ENCODE measurements at places on chromosomes 2 and 18.

GRCh38 chr2:224069172-224069571, 30.1 kb upstream of the SERPINE2 start:
- DNase-seq, result no peak

DNA sequence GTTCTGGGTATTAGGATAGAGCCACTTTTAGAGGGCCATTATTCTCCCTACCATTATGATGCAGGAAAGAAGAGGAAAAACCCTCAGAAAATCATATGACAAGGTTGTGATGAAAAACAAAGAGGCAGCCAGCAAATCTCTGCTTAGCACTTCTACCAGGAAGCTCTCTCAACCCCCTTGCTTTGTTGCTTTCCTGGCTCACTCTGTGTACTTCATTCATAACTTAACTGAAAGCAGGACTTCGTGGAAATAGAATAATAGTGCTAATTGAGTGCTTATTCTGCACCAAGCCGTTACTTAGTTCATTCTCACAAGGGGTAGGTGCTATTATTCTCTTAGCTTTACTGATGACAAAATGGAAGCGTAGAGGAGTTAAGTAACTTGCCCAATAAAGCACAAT, 354.1 kb downstream of the HRH4 start:
- DNase-seq, result no peak

DNA sequence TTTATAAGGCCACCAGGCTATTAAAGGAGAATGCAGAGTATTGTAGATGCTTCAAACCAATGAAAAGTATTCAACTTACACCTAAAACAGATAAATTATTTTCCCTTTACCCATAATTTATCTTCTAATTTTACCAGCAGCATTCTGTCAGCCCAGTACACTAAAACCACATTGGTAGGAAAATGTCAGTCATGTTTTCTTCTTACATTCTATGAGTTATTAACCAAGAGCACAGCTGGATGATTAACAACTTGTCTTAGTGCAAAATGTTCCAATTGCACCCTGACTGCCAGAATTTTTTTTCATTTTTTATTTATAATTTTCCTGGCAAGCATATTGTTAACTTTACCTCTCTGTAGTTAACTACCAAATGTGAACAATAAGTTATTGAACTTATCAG, 79.0 kb upstream of the WDR75 start:
- DNase-seq, result no peak

DNA sequence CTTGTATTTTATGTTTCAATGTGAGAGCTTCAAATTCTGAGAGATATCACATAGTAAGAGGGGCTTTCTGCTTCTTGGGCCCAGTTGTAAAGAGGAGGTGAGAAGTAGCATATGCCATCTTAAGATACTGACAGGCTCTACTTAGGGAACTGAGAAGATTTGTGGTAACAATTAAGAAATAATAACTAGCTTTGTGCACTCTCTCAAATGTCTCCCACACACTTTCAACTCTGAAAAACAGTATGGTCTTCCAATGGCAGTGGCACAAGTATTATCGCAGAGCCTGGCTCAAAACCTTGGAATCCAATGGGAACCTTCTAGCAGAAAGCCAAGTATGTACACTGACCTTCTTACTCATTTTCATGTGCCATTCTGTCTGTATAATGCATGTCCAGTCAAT, 80.3 kb upstream of the FAM237A start:
- no peak for DNase-seq

- DNase-seq, result no peak
These were observed 96.6 kb upstream of the CTDP1 start for GRCh38 chr18:79582978-79583377.

DNA sequence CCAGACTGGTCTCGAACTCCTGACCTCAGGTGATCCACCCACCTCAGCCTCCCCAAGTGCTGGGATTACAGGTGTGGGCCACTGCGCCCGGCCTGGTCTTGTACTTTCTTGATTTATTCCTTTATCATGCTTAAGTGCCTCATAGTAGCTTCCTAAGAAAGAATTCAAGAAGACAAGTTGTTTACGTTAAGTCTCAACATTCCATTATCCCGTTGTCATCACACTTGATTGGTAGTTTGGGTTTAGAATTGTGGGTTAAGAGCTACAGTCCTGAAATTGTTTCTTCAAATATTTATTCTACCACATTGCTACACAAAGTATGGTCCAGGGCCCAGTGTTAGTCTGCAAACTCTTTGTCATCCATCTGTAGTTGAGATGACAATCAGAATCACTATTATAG, 194.0 kb downstream of the VWC2L start:
- DNase-seq, result no peak

DNA sequence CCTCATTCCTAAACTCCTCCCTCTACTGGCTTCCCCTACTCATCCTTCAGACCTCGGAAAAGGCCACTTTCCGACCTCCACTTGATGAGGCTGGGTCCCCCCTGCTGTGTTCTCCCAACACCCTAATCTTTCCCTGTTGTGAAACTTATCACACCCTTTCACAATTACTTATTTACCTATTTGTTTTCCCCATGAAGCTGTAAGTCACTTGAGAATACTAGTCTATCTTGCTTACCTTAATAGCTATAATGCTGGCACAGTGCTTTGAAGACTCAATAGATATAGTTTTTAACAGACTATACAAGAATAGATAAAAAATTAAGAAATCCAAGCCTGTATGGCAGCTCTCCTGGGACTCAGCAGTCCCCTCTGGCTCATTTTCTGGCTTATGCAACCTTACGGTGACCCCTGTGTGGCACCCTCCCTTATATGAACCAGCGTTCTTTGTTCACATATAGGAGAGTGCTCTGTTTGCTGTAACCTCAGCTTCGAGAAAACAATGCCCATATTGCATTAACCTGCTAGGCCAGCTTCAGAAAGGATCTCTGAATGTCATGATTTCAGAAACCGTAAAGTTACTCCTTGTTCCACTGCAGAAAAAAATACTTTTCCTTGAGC, 220.4 kb upstream of the PKDCC start:
- DNase-seq, result no peak

GRCh38 chr2:136909777-136910176, 144.4 kb downstream of the THSD7B start:
- no peak for DNase-seq

GRCh38 chr2:237695201-237695780, 67.9 kb downstream of the LRRFIP1 start:
- peak; percentile 70 for DNase-seq

DNA sequence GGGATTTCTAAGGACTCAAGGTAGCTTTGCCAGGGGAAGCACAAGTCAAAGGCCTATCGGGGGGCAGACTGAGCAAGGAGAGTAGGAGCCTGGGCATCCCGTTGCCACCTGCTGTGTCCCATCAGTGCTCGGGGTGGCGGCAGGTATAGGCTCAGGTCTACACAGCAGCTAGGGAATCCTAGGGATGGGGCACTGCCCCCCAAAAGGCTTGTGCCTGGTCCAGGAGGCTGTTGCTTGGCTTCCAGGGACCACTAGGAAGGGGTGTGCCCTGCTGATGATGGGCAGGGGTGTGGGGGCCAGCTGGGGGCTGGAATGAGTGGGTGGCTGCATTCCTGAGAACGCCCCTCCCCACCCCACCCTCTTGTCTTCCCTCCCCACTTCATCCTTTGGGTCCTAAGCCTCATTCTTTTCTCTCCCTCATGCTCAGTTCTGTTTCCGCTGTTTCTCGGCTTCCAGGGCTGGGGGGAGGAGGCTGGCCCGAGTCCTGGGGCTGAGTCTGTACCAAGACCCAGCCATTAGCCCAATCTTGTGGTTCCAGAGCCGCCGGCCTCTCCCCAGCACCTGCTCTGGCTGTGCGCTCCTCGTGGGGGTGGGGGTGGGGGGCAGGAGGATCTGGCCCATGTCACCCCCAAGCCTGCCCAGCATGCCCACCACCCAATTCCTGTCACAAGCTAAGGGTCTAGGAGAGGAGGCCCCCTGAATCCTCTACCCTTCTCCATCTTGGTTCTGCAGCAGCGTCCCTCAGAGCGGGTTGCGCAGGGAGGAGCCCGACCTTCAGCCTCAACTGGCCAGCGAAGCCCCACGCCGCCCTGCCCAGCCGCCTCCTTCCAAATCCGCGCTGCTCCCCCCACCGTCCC, 12.8 kb downstream of the SPEG start:
- no peak for DNase-seq

DNA sequence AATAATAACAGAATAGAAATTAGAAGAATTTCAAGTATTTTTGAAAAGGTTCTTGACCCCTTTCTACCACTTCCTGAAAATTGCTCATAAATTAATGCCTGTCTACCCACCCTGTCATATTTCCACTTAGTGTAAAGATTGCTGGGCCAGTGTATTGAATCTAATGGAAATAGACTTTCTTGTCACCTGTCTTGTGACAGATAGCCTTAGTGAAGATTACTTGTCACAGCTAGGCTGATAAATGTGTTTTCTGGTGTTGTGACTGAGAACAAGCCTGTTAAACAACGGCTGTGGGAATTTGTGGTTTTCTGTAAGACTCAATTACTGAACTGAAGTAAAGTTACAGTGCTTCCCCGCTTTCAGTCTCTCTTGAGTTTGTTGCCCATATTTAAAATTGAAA, 37.0 kb downstream of the PIK3C3 start:
- DNase-seq, result no peak

DNA sequence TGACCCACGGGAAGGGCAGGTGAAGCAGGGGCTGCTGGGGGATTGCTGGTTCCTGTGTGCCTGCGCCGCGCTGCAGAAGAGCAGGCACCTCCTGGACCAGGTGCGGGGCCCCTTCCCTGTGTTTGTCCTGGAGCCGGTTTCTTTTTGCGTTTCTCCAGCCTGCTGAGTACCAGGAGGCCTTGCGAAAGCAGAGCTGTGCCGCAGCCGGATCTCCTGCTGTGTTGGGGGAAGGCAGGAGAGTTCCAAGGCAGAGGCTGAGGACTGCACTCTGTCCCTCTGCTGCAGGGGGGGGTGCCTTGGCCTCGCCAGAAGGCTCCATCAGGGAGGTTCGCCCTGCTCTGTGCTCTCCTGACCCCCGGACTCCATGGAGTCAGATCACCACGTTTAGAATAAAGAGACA, 2.8 kb downstream of the CAPN10 start:
- no peak for DNase-seq

DNA sequence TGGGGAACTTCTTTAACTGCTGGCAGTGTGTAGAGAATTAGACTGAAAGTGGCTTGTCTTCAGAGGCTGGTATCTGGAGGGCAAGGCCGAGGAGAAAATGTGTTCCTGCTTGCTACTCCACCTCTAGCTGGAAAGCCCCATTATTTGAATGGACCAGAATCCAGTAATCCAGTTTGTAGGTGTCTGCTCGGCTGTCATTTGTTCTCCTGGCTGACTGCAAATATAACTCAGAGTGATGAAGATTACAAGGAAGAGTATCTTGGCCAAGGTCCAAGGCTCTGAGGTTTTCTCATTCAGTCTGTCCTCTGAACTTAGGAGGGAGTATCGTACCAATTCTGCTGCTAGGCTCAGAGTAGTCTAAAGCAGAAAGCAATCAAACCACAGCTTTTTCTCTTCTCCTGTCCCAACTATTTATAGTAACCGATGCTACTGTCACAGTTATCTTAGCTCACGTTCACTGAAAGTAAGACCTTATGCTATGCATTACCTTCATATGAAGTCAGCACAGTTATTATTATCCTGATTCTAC, 228.6 kb downstream of the SETBP1 start:
- DNase-seq, result no peak

GRCh38 chr2:195730912-195731311, 73.9 kb downstream of the SLC39A10 start:
- no peak for DNase-seq

- no peak for DNase-seq
These were observed 10.6 kb upstream of the RPIA start for GRCh38 chr2:88680916-88681315.

GRCh38 chr18:363301-364085, 95.6 kb upstream of the THOC1 start:
- peak; percentile 65 for DNase-seq

- no peak for DNase-seq
These were observed 74.4 kb downstream of the PLCL1 start for GRCh38 chr2:197878792-197879191.

Measured in GF-D8 (cell line).